Ascending aorta (tissue), 2 donors: ENCODE measurements at places on chromosomes 5 and 9.
A peak's percentile ranks its signal among the peaks of the same experiment; 100 is the strongest.

GRCh38 chr9:137382444-137383080 is 40.4 kb downstream of the EXD3 start:
- peaks cover 5% of the 10 kb centered on the region for H3K36me3 ChIP-seq
- H3K27ac ChIP-seq: no peak overlapping the region
- H3K4me1 ChIP-seq: no peaks in the 10 kb centered on the region
- H3K27me3 ChIP-seq: no peaks in the 10 kb centered on the region
- DNase-seq: peak; percentile 62

DNA sequence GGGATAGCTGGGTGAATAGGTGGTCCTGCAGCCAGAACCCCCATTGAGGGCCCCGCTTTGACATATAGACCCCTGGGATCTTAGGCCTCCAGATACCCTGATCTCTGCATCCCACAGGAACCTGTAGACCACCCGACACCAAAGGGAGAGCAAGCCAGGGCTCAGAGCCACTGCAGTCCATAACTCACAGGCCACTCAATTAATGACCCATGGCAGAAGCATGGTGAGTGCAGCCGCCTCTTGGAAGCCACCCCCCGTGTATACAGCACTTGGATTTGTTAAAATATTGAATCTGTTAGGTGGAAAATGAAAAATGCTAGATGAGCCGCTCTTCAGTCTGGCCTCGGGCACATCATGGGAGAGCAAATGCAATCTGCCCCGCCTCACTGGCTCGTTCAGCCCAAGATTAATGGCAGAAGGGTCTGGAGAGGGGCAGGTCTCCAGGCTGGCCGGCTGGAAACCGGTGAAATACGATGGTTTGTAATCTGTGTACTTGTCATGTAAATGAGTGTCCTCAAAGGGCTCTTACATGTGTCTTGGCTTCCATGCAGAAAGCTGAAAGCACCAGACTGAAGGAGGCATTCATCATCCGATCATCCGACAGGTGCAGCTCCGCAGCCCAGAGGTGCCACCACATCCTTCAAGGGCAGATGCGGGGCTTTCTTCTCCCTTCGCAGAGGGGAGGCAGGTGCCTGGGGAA is 111.3 kb downstream of the OLFM1 start:
- no peaks in the 10 kb centered on the region for H3K4me1 ChIP-seq
- H3K27ac ChIP-seq: no peak overlapping the region
- no peak for DNase-seq
- H3K27me3 ChIP-seq: no peaks in the 10 kb centered on the region
- H3K36me3 ChIP-seq: no peaks in the 10 kb centered on the region

DNA sequence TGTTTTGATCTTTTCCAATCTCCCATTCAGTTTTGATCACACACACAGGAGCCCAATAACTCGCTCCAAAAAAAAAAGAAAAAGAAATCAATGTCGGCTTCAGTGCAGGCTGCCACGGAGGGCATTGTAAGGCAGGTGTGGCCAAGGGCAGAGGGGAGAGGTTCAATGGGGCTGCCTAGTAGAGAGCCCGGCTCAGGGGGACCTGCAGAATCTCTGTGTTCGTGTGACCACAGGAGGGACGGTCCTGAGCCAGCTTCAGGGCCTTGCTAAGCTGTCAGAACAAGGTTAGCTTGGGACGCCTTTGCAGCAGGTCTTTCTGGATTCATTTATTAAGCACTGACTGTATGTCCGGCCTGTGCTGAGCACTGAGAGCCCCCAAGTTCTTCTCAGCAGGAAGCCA is 22.2 kb downstream of the OLFM1 start:
- no peaks in the 10 kb centered on the region for H3K27me3 ChIP-seq
- no peak overlapping the region for H3K27ac ChIP-seq
- no peaks in the 10 kb centered on the region for H3K4me1 ChIP-seq
- no peak overlapping the region for H3K4me3 ChIP-seq

DNA sequence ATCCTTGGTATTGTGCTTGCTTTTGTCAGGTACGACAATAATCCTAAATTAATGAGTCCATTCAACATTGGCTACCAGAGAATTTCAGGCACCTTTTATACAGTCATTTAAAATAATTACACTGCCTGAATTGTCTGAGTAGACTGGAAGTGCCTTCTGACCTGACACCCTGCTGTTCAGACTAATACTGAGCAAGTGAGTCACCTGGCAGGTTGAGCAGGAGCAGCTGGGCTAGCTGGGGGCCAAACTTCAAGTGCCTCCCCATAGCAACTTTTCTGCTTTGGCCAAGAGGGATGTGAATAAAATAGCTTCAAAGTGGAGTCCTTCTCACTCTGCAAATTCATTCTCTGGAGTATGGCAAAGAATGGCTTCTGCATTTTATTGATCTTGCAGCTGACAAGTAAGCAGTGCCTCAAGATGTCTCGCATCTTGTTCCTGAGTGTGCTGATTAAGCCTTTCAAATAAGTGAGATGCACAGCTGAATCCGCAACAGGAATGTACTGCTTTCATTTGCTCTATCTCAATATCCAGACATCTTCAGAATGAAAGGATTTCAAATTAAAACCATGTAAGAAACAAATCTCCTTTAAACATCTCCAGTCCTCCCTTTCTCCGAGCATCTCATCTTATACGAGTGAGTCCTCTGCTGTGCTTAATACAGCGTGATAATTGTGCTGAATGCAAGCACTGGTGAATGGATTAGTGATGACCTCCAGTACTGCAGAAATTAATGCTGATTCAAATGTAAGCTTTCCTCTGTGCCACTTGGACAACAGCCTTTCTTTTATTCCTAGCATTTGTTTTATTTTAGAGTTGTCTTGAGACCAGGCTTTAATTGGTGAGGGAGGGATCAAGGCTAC is 271.2 kb downstream of the EDIL3 start:
- DNase-seq: no peak
- H3K4me3 ChIP-seq: no peak overlapping the region
- no peaks in the 10 kb centered on the region for H3K27me3 ChIP-seq
- no peak overlapping the region for H3K27ac ChIP-seq

DNA sequence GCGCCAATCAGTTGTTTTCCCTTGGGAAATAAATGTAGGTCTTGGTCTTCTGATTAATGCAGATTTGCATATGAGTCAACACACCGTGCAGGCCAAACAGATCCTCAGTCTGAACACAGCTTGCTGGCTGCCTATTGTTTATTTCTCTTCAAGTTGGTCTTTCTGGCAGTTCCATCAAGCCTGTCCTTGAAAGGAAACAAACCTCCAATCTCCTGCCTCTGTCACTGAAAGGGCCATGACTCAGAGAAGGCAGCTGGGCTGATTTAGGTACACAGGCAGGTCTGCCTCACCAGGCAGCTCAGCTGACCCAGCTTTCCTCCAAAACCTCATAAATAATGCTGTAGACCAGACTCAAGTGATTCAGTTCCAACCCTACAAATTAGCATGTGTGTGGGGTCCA is 175.9 kb downstream of the MAN2A1 start:
- H3K27me3 ChIP-seq: no peaks in the 10 kb centered on the region
- no peak overlapping the region for H3K4me3 ChIP-seq
- peak overlapping the region; percentile 22 for H3K27ac ChIP-seq
- no peaks in the 10 kb centered on the region for H3K4me1 ChIP-seq

GRCh38 chr9:114754581-114754980 is 51.3 kb downstream of the TNFSF15 start:
- no peaks in the 10 kb centered on the region for H3K27me3 ChIP-seq
- DNase-seq: no peak
- no peak overlapping the region for H3K27ac ChIP-seq
- no peaks in the 10 kb centered on the region for H3K4me1 ChIP-seq
- no peak overlapping the region for H3K4me3 ChIP-seq

- H3K27me3 ChIP-seq: no peaks in the 10 kb centered on the region
- no peak overlapping the region for H3K4me3 ChIP-seq
- DNase-seq: no peak
- H3K27ac ChIP-seq: no peak overlapping the region
- no peaks in the 10 kb centered on the region for H3K4me1 ChIP-seq
- no peaks in the 10 kb centered on the region for H3K36me3 ChIP-seq
These were observed 8.7 kb downstream of the ASTN2 start for GRCh38 chr9:117405950-117406705.

- no peak overlapping the region for H3K4me3 ChIP-seq
- no peaks in the 10 kb centered on the region for H3K27me3 ChIP-seq
- no peaks in the 10 kb centered on the region for H3K36me3 ChIP-seq
- H3K27ac ChIP-seq: no peak overlapping the region
- DNase-seq: no peak
These were observed 1092.0 kb downstream of the MAT2B start for GRCh38 chr5:164597293-164597900.

GRCh38 chr5:172860520-172861443 is 26.7 kb downstream of the ERGIC1 start:
- H3K36me3 ChIP-seq: no peaks in the 10 kb centered on the region
- H3K4me1 ChIP-seq: peaks cover 59% of the 10 kb centered on the region
- H3K27me3 ChIP-seq: no peaks in the 10 kb centered on the region
- peak; percentile 97 for DNase-seq
- peak overlapping the region; percentile 1 for H3K4me3 ChIP-seq

GRCh38 chr5:113166852-113167366 is 190.3 kb downstream of the DCP2 start:
- no peak for DNase-seq
- H3K27me3 ChIP-seq: no peaks in the 10 kb centered on the region
- no peaks in the 10 kb centered on the region for H3K36me3 ChIP-seq
- no peak overlapping the region for H3K27ac ChIP-seq
- H3K4me3 ChIP-seq: no peak overlapping the region
- peaks cover 3% of the 10 kb centered on the region for H3K4me1 ChIP-seq
